ENCODE measurements at places on chromosomes 1 and 21.

- DNase-seq = no peak
These were observed 1171.4 kb upstream of the ADGRL2 start for GRCh38 chr1:80629304-80629837.

- DNase-seq = no peak
These were observed 20.0 kb upstream of the CD101 start for GRCh38 chr1:116981521-116982037.

GRCh38 chr1:207156095-207156494, 52.1 kb downstream of the C4BPA start:
- no peak for DNase-seq

- DNase-seq = no peak
These were observed 133.7 kb upstream of the COL6A1 start for GRCh38 chr21:45847870-45848269.

DNA sequence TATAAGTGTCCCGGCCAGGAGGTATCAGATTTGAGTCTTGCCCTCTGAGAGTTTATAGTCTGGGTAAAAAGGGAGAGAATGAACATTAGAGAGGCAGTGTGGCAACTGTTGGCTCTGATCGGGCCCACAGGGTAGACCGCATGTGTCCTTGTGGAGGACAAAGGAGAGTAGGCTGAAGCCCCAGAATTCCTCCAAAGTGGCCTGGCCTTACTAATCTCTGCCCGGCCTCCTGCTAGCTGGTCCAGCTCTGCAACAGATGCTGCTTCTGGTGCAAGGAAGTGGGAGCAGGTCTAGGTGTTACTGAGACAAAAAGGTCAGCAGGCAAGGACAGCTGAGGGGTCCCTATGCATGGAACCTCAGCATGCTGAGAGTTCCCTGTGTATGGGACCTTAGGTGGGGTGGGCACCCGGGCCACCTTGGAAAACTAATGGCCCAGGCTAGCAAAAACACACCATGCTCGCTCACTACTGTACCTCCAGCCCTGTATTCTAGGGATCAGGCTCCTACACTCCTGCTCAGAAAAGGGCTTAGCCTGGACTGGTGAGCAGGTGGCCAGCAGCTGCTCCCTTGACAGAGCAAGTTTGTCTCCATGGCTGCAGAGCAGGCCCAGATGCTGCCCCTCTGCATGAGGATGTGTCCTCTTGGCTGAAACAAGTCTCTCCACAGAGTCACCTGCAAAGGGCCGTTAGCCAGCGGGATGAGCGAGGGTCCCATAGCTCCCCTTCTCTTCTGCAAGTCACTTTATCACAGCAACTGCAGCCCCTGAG, 30.3 kb upstream of the RGS16 start:
- DNase-seq = no peak

DNA sequence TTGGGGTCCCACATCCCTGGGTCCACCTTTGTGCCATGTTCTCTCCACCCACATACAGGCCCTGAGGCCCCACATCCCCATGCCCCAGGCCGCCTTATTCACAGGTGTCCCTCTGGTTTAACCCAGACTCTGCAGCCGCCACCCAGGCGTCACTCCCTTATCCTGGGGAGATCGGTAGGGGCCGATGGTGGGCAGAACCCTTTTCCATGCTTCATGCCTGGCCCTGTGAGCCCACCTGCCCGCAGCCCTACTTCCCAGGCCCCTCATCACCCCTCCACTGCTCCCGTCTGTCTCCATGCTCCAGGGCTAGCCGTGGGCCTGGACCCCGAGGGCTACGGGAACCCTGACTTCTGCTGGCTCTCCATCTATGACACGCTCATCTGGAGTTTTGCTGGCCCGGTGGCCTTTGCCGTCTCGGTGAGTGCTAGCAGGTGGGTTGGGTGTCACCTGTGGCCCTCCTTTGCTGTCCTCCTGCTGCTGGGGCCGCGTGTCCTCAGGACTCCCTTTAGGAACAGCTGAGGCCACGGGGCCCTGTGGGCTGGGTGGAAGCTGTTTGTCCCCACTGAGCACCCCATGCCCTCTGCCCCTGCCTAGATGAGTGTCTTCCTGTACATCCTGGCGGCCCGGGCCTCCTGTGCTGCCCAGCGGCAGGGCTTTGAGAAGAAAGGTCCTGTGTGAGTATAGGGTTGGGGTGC, 12.2 kb downstream of the PSRC1 start:
- no peak for DNase-seq
